ENCODE measurements at places on chromosomes 1 and 21.

DNA sequence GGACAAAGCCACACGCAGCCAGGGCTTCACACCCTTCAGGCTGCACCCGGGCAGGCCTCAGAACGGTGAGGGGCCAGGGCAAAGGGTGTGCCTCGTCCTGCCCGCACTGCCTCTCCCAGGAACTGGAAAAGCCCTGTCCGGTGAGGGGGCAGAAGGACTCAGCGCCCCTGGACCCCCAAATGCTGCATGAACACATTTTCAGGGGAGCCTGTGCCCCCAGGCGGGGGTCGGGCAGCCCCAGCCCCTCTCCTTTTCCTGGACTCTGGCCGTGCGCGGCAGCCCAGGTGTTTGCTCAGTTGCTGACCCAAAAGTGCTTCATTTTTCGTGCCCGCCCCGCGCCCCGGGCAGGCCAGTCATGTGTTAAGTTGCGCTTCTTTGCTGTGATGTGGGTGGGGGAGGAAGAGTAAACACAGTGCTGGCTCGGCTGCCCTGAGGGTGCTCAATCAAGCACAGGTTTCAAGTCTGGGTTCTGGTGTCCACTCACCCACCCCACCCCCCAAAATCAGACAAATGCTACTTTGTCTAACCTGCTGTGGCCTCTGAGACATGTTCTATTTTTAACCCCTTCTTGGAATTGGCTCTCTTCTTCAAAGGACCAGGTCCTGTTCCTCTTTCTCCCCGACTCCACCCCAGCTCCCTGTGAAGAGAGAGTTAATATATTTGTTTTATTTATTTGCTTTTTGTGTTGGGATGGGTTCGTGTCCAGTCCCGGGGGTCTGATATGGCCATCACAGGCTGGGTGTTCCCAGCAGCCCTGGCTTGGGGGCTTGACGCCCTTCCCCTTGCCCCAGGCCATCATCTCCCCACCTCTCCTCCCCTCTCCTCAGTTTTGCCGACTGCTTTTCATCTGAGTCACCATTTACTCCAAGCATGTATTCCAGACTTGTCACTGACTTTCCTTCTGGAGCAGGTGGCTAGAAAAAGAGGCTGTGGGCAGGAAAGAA, 8.1 kb downstream of the PSRC1 start:
- DNase-seq = no peak

DNA sequence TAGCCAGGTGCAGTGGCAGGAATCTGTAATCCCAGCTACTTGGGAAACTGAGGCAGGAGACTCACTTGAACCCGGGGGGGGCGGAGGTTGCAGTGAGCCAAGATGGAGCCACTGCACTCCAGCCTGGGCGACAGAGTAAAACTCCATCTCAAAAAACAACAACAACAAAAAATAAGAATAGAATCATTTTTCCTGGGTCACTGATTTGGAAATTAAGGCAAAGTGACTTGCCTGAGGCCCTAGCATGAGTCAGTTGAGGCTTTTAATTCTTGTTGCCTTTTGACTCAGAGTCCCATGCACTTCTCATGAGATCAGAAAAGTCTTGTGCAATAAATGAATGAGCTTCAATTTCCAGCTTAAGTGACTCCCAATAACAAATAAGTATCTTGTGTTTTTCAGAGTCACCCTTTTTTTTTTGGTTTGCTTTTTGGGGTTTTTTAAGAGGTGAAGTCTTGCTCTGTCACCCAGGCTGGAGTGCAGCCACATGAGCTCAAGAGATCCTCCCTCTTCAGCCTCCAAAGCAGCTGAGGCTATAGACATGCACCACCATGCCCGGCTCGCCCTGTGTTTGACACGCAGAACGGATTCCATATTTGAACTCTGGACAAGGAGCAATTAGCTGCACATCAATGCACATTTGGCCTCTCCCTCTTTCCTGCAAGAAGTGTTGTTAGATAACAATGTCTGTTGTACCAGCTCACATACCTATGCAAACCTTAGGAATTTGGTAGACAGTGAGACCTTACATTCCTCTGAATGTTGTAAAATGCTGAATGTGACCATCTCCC, 3.4 kb upstream of the PLEKHM2 start:
- no peak for DNase-seq

- DNase-seq = no peak
Measured at GRCh38 chr1:77977989-77978292, 931 bp downstream of the FUBP1 start.

DNA sequence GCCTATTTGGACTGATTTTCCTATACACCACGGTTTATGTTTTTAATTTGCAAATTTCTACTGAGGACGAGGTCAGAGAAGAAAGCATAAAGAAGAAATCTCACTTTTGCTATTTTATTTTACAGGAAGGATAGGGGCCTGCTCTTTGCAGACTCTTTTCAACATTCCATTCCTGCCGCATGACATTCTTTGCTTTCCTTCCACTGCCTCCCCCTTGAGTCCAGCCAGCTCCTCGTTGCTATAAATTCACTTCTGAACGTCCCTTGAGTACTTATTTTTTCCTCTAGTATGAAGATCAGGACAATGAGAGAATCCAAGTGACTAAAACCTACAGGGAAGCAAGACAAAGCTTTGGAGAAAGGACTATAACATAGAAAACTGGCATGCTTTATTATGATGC, 53.4 kb upstream of the PTGFR start:
- DNase-seq = no peak

DNA sequence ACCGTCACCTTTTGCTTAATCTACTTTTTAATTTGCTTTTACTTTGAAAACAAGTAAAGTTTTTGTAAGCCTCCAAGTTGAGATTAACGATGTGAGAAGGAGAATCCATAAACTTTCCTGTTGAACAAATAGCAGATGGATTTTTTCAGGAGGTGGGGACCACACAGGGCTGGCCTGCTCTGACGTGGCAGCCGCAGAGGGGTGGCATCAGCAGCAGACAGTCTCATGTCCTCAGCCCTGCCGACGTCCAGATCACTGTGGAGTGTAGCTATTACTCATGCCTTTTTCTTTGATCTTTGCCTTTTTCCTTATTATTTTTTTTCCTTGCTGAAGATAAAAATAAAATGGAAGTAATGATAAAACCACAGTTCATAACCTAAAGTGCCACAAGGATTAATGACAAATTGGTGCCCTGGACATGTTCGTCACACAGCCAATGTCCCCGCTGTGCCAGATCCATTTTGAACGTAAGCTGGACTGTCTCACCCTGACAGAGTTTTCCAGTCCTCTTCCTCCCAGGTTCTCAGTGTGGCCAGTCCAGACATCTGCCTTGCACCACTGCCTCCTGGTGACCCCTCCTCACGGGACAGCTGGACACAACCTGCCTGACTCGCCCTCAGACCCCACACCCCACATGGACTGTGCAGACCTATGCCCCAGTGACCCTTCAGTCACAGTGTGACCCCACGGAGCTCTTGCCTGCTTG, 15.4 kb upstream of the ZBTB21 start:
- no peak for DNase-seq
